Left lobe of liver (tissue), 2 donors: ENCODE measurements at places on chromosomes 5 and 9.

DNA sequence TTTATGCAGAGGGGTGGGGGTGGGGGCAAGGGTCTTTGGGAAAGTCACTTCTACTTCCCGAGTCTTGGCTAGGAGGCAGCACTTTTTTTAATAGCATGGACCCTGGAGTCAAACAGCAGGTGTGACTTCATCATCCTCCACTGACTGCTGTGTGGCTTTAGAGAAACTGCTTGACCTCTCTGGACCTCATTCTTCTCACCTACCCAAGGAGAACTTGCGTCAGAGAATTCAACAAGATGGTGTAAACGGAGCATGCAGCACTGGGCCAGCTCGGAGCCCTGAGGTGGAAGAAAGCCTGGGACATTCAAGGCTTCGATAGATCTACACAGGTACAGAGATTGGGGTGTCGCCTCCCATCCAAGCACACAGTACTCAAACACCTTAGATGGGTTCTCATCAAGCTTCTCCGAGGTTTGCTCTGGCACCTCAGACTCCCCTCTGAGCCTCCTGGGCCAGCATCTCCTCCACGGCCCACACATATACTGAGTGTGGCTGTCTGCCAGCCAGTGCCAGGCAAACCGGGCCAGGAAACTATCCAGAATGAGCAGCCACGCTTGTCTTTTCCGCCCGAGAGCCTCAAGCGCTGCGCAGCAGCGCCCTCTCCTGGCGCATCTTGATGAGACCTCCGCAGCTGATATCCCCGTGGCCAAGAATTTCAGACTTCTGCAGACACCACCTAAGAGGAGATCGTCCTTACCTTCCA lies 4.6 kb upstream of the SLC25A48 start:
- peak; percentile 56 for DNase-seq

DNA sequence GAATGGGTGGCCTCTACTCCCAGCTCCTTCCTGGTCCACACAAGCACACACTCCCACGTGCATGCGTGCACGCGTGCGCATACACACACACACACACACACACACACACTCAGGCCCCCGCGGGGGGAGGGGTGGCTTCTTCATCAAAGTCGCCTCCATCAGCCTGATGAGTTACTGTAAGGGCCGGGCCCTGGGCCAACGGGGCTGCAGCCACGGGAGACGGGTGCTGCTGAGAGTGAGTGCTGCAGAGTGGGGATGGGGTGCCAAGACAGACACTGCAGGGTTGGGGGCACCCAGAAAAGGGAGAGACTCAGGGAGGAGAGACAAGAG lies 18.1 kb downstream of the CNTFR start:
- no peak for DNase-seq

GRCh38 chr5:97071101-97071500 lies 71.3 kb downstream of the LIX1 start:
- no peak for DNase-seq

- DNase-seq = peak; percentile 58
Observed at GRCh38 chr5:77076961-77077828, 9.9 kb downstream of the ZBED3 start.

DNA sequence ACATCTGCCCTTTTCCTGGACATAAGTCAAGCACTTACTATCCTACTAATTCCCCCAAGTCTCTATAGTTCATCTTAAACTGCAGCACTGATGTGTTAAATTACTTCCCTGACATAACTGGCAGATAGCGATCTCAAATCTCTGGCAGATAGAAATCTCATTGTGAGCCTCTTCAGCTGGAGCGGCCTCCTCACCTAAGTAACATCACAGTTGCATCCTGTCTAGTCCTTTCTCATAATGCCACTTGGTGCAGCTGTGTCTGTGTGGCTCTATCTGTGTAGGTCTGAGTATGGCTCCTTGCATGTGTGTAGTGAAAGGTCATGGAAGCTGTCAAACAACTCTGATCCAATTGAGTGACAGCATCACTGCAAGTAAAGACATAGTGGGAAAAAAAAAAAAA lies 53.6 kb upstream of the FST start:
- DNase-seq = no peak

DNA sequence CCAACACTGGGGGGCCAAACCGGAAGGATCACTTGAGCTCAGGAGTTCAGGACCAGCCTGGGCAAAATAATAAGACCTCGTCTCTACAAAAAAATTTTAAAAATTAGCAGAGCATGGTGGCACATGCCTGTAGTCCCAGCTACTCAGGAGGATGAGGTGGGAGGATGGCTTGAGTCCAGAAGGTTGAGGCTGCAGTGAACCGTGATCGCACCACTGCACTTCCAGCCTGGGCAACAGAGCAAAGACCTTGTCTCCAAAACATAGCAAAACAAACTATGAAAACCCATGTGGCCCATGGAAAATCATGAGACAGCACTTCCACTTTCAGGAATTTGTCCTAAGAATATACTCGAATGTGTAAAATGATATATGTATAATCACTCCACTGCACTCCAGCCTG lies 6.1 kb downstream of the SETX start:
- DNase-seq = no peak

GRCh38 chr9:27519466-27520465 lies 4.3 kb upstream of the IFNK start:
- no peak for DNase-seq

DNA sequence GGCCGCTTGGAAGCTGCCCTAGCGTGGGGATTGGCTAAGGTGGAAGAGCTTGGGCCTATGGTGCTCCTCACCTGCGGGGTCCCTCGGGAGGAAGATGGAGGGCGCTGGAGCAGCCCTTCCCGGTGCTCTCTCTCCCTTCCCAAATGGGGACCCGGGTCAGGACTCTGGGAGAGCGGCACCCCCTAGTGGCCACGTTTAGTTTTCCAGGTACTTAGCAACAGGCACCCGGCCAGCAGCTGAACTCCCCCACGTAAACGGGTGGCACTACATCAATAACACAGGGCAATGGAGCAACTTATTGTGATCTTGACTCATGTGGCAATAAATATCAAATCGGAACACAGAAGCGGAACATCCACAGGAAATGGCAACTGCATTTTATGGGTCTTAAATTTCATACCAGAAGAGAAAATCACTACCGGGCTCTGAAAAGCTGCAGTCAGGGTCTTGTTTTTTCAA lies 316.6 kb downstream of the AGTPBP1 start:
- peak; percentile 62 for DNase-seq

DNA sequence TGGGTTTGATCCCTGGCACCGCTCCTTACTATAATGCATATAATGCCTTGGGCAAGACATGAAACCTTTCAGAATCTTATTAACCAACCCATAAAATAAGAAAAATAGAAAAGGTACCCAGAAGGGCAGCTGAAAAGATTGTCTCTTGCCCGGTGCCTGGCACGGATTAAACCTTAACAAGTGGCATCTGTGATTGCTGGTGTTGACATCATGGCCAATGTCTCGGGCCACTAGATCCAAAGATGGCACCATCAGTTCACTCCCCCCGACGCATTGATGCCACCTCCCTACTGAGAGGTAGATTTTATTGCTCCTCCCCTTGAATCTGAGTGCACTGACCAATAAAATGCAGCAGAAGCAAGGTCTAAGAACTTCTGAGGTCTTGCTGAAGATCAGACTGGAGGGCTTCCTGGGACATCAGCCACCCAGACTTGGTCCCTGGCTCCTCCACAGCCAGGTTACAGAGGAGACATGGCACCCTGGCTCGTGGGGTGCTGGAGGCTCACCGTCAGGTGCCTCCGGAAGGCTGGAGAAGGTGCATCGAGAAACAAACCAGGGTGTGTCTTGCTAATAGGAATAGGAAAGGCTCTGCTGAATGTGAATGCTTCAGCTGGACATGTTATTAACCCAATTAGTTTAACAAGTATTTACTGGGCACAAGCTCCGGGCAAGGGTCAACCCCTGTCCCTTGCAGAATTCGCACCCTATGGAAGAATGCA lies 80.0 kb upstream of the COL5A1 start:
- peak; percentile 7 for DNase-seq

GRCh38 chr9:134068744-134069479 lies 1.1 kb upstream of the BRD3 start:
- no peak for DNase-seq

DNA sequence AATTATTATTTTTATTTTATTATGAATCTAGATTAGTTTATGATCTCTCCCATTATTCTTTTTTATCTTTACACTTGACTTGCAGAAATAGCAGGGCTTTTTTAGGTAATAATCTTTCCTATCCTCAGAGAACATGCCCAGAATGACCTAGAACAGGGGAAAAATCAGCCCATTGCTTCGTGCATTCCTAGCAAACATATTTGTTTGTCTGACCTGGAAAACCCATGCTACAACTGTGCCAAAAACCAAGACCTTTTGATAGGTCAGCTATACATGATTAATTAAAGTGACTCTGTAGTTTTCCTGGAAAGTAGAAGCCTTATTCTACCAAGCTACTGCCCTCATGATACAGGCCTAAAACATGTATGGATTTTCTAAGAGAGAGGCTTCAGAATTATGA lies 24.1 kb upstream of the CCDC112 start:
- no peak for DNase-seq

- no peak for DNase-seq
Observed at GRCh38 chr5:16690243-16690852, 73.6 kb upstream of the RETREG1 start.

DNA sequence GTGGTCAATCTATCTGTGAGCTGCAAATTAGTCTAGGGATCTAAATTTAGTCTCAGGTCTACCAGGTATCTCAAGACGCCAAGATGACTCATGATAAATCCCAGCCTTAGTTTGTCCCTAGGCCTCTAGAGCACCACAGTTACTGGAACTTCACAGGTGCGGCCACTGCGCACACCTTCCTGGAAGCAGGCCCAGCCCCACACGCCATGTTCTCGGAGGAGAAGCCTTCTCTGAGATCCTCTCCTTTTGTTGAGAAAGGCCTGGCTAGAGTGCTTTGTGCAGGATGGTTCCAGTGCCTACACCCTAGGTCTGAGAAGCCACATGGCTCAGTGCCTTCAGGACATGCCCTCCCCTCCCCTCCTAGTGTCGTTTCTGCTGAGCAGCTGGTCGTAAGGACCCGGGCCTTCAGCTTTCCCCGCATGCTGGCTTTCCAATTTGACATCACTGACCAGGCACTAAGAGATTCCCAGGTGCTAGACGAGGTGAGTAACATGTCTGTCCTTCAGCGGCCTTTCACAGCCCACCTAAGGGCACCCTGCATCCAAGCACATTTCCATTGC lies 51.9 kb downstream of the IPPK start:
- peak; percentile 41 for DNase-seq

DNA sequence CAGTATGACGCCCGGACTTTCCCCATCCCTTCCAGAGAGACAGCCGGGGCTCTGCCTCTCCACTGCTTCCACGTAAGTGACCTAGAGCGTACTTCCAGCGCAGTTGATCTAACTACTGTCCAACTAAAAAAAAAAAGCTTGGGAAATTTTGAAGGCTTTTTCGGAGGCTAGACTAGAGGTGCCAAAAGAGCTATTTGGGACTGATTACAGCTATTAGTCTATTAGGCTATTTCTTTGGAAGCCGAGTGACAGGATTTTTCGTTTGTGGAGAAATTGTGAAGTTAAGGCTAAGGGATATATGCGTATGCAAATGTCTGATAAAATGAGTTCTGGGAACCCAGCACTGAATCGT lies 1.5 kb downstream of the CCNO start:
- DNase-seq = no peak

- no peak for DNase-seq
Observed at GRCh38 chr5:141858079-141858765, 20.0 kb downstream of the PCDH1 start.

DNA sequence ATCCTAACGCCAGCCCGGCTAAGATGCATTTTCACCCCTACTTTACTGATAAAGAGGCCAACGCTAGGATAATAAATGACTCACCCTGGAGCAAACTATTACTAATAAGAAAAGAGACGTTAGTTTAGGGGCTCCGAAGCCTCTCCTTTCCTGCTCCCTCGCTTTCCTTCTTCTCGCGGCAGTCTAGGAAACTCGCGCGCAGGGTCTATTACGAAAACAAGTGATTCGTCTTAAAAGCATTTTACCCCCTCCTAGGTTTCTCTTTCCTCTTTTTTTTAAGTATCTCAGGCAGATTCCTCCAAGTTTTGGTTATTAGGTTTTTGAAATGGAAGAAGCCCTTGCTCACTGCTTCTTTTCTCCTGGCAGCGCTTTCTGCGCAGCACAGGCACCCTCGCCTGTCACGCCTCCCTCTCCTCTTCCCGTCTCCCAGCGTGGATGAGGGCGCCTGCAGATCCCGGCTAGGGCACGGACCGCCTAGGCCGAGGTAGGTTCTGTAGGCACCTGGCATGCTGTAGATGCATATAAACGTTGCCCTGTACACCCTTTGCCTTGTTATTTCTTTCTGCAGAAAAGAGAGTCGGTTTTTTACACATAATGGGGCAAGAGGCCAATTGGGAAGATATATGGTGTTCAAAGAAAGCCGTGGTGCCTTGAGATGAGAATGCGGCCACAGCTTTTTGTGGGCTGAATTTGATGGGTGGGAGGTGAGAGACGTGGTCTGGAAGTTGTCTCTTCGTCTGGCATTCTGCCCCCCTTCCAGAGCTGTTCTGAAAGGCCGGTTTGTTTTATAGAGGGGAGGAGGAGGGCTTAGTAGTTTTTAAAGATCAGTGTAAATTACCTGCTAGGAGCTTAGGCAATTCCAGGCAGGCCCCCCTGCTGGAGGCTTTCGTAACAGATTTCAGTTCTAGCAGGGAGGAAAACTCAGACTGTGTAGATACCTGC lies 983 bp downstream of the GCNT1 start:
- DNase-seq = no peak

GRCh38 chr5:23631302-23632045 lies 124.1 kb downstream of the PRDM9 start:
- DNase-seq = no peak

DNA sequence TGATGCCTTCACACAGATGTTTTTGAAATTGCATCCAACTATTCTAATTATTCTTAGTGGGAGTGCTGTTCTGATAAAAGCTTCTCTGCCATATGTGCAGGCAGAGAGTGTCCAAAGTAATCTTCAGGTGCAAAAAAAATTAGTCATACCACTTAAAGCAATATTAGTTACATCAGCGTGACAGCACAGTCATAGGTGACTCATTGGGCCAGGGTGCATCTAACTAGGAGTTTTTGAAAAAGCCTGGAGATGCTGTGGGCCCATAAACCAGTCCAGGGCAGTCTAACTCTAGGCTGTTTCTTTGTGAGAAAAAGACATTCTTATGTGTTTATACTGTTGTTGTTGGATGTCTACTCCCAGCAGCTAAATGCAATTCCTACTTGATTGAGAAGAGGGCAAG lies 33.0 kb upstream of the C6 start:
- DNase-seq = no peak
